ENCODE measurements at places on chromosomes 11 and 22.

GRCh38 chr22:43200031-43200430 lies 13.1 kb upstream of the TTLL12 start:
- no peak for DNase-seq

DNA sequence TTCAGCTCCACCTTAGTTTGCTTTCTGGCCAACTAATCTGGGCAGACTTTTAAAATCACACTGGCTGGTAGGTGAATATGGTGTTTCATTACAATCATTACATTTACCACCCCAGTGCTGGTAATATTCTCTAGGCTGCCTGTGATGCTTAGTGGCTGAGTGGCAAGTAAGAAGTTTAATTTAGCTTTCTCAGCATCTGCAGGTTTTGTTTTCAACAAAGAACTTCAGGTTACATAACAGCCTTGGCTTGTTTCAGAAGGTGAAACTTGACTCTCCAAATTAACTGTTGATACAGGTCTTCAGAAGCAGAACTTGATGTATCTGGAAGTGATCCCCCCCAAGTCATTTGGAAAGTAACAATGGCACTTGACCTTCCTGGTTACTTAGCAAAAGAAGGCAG lies 423.3 kb upstream of the CCDC90B start:
- DNase-seq: no peak

- DNase-seq: peak; percentile 76
Observed at GRCh38 chr11:77506857-77507256, 33.0 kb upstream of the PAK1 start.

GRCh38 chr11:2711161-2711560 lies 11.4 kb upstream of the KCNQ1OT1 start:
- no peak for DNase-seq

- no peak for DNase-seq
Observed at GRCh38 chr11:75768909-75769771, 562 bp downstream of the DGAT2 start.

GRCh38 chr11:65151331-65151899 lies 17.1 kb upstream of the SYVN1 start:
- no peak for DNase-seq

GRCh38 chr11:122732342-122733315 lies 77.1 kb downstream of the UBASH3B start:
- no peak for DNase-seq

DNA sequence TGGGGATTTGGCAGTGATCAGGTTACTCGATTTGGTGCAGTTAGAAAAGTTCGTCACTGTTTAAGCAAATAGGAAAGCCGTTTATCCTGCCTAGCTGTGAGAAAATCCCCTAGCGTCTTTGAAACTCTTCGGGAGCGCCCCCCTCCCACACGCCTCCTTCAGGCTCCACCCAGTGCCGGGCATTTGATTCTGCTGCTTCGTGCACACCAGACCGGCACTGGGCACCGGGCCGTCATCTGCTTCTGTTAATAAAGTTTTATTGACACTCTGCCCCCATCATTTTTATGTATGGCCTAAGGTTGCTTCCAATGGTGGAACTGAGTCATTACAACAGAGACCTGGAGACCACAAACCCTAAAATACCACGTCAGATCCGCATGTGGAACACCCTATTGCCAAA lies 50.9 kb downstream of the IGF2 start:
- peak; percentile 11 for DNase-seq

DNA sequence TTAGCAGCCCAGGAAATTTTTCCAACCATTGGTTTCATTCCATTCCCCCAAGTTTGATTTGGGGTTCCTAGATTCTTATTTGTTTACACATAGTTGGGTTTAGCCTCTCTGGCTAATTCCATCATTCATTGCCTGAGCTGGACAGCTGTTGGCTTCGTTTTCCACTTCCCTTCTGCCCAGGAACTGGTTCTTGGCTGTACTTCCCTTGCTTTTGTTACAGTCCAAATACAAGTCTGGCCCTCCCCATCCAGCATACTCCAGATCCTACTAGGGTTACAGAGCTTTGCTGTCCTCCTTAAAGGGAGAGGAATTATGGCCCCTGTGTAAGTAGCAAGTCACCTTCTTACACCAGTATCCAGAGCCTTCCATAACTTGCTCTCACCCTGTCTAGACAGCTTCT lies 356.3 kb downstream of the FAT3 start:
- DNase-seq: no peak

DNA sequence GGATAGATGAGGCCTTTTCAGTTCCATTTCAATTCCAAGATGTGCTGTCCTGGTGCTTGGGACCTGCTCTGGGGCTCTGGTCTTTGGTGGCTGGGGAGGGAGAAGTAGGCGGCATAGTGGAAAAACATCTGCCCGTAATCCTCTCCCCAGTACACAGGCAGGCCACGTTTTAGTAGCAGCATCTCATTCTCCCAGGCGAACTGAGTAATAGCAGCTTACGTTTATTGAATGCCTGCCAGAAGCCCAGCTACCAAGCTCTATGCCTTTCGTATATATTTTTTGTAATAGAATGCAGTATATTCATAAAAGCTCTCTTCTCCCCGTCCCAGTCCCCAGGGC lies 11.4 kb downstream of the ACO2 start:
- DNase-seq: no peak

DNA sequence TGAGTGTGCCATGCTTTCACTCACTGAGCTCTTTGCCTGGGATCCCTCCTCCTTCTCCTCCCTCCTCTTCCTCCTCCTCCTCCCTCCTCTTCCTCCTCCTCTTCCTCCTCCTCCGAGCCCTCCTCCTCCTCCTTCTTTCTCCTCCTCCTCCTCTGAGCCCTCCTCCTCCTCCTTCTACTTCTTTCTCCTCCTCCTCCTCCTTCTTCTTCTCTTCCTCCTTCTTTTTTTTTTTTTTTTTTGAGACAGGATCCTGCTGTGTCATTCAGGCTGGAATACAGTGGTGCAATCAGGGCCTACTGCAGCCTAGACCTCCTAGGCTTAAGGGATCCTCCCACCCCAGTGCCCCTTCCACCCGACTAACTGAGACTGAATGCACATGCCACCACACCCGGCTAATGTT lies 62.3 kb downstream of the DEUP1 start:
- DNase-seq: no peak

DNA sequence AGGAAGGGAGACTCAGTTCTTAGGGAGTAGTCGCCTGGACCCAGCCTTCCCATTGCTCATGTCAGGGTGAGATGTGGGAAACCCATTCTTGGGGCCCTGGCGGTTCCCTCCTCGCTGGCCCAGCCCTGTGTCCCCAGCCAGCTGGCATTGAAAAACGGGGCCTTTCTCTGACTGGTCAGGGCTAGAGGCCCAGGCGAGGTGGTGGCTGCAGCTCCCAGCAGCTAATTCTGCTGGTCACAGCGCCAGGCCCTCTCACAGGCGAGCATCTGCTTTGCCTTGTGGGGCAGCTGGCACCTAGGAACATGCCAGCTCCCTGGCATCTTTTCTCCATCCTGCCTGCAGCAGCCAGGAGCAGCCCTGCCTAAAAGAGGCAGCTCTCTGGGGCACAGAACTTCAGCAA lies 20.1 kb downstream of the TSPAN18 start:
- no peak for DNase-seq

GRCh38 chr11:88537613-88538012 lies 200.1 kb upstream of the CTSC start:
- no peak for DNase-seq

GRCh38 chr11:94834911-94835593 lies 66.9 kb downstream of the AMOTL1 start:
- DNase-seq: no peak

- no peak for DNase-seq
Observed at GRCh38 chr11:94658386-94658785, 91.2 kb downstream of the PIWIL4 start.

- DNase-seq: no peak
Observed at GRCh38 chr11:102757823-102758549, 22.4 kb downstream of the MMP10 start.

DNA sequence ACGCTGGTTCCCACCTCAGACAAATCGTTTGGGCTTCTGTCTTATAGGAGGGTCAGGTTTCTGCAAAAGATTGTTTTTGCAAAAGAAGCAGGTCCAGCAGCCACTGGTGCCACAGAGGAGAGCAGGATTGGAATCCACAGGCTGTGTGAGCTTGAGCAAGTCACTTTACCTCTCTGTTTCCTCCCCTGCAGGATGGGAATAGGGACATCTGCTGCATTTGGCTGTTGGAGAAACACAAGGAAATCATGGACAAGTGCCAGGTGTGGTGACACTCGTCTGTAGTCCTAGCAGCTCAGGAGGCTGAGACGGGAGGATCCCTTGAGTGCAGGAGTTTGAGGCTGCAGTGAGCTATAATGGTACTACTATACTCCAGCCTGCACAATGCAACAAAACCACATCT lies 422.6 kb downstream of the MN1 start:
- no peak for DNase-seq

- no peak for DNase-seq
Observed at GRCh38 chr22:49266561-49267519, 560.8 kb downstream of the BRD1 start.

DNA sequence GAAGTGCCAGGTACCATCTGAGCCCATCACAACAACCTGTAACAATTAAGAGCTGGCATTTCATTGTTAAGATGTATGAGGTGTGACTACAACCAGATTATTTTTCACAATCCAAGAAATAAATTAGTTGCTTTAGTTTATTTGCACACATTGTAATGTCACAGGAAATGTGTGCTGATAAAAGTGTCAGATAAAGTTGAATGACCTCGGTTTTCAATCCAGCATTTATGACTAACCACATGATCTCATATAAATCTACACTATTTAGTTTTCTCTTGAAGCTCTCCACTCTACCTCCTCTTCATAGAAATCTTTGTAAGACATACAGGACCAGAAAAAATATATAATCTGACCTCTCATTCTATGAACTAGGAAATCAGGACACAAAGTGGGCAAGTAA lies 166.2 kb downstream of the PGR start:
- DNase-seq: no peak

GRCh38 chr11:15490535-15490934 lies 375.8 kb downstream of the INSC start:
- no peak for DNase-seq

DNA sequence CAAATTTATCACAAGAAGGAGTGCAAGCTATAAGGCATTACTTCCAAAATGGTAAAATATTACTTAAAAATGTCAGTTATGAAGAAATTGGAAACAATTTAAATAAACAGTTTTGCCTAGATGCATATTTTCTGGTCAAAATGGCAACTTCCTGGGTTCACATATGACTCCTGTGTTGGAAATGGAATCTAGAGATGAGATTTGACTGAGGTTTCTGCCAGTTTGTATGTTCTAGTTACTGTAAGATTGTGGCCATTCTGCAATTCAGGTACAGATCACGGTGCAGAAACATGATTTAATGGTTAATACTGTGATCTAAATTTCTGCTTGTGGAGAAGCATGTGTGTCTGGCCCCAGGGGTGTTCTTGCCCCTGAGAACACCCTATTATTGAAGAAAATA lies 3.4 kb upstream of the OR4C6 start:
- no peak for DNase-seq
